ENCODE measurements at places on chromosomes 16 and 17.
A peak's percentile ranks its signal among the peaks of the same experiment; 100 is the strongest.

DNA sequence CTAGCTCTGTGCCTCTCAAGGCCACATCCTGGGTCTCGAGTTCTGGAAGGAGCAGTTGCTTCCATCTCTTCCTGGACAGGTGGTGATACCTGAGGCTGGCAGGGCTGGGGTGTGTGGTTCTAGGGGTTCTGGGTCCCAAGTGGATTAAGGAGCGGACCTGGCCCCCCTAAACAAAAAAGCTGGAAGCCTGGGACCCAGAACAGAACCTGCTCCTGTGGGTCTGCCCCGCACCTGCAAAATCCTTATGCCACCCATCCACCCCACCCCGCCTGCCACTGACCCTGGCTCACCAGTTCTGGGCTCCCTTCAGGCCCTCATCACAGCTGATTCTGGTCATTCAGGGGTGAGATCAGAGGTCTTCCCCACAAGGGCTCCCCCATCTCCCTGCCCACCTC lies 44.8 kb downstream of the ADCY7 start:
- DNase-seq = no peak

DNA sequence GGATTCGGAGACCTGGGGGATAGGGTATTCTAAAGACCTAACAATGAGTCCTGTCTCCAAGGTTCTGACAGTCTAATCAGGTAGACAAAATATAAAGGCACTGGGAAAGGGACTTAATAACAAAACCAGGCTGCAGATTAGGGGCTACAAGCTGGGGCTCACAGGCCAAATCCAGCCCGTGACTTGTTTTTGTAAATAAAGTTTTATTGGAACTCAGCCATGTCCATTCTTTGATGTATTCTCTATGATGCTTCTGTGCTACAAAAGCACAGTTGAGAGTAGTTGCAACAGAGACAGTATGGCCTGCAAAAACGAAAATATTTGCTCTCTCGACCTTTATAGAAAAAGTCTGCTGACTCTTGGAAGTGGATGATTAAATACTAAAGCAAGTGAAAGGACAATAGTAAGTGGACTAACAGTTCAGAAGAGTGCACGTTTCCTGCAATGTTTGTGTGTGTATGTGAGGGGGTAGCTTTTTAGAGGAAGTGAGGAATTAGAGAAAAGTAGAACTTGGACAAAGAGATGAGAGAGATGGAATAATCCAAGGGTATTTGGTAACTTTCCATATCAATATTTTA lies 115.4 kb upstream of the ZFHX3 start:
- no peak for DNase-seq

DNA sequence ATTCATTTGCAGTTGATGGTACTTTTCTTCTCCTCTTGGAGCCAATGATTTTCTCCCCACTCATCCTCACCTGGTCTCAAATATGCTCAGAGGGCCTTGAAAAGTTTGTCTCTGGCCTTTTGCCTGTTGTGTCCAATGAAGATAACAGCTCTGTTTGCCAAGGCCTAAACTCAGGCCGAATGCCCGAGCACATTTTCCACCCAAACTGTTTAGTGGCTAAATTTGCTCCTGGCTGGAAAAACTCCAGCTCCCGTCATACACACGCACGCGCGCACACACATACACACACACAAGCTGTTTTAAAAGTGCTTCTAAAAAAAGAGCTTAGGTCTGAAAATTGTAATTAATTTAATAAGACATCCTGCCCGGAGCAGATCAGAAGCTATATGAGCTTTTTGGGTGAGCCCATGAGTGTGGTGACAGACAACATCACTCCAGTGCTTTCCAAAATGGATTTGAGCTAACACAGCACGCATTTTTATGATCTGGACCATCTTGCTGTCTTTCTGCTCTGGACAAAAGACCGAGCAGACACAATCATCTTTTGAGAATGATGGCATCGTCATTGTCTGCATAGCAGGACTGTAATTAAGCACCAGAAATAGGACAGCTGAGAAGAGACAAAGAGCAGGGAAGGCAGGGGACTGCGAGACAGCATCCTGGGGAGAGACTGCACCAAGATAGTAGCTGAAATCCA lies 48.9 kb downstream of the IRX6 start:
- no peak for DNase-seq

GRCh38 chr16:4416200-4417032 lies at the start of gene CORO7:
Gene CORO7, minus strand, starts transcription at chr16:4416596. Its CDS starts 78 bp downstream, at chr16:4416518.
- DNase-seq = peak; percentile 73

DNA sequence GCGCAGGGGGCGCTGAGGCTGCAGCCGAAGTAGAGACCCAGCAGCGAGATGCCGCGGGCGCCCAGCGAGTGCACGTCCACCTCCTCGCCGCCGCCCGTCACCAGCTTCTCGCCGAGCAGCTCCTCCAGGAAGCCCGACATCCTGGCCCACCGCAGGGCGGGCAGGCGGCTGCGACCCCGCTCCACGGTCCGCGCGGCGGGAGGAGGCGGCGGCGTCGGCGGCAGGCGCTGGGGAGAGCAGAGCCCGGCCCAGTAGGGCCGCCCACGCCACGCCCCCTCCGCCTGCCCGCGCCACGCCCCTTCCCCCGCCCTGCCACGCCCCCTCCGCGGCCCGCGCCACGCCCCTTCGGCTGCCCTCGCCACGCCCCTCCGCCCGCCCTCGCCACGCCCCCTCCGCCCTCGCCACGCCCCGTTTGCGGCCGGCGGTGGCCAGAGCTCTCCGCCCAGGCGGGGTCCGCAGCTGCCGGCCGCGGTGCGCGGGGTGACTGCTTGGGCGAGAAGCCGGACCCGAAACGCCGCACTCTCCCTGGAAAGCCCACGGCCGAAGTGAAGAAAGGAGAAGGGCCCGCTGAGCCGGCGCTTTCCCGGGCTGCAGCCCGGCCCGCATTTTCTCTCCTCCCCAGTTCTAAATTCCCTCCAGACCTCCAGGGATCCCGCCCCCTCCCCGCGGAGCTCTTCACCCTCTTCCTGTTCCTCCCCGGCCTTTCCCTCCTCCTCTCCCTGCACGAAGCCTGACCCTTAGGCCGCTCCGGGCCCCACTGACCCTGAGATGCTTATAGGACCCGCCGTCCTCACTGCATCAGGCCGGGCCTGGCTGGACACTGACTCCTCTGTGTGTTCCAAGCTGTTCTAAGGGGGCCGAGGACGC lies at the start of gene NXN:
NXN (minus strand) TSS at position 238 of the 867 bp plus-strand sequence.
- DNase-seq = peak; percentile 18

DNA sequence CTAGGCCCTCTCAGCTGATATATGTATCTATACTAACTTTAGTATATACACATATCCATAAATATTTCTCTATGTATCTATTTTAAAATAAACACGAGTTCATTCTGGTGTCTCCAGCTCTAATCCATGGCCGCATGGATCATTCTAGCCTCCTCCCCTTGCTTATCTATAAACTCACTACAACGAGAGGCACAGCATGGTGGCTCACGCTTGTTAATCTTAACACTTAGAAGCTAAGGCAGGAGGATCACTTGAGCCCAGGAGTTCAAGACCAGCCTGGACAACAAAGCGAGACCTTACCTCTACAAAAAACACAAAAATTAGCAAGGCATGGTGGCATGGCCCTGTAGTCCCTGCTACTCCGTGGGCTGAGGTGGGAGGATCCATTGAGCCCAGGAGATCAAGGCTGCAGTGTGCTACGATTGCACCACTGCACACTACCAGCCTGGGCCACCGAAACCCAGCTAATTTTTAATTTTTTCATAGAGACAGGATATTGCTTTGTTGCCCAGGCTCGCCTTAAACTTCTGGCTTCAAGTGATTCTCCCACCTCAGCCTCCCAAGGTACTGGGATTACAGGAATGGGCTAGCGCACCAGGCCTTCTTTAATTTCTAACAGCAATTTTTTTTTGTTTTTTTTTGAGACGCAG lies 3.9 kb upstream of the ZNF207 start:
- no peak for DNase-seq

DNA sequence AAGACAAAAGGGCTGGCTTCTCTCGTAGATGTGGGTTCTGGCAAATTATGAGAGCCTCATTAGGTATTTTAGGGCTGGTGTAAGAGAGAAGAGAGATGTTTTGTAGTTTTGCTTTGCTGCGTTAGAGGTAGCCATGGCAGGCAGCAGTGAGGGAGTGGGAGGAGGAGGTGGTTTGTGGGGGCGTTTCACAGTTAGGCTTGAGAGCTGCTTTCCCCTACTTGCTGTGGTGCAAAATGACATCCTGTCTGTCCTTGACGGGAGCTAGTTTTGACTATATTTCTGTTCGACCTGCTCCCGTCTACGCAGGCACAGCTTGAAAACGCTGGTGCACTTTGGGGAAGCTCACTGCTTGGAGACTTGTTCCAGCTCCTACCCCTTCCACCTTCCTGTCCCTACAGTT lies 75.5 kb downstream of the SLC5A11 start:
- no peak for DNase-seq
